ENCODE measurements at places on chromosomes 7 and 10.

DNA sequence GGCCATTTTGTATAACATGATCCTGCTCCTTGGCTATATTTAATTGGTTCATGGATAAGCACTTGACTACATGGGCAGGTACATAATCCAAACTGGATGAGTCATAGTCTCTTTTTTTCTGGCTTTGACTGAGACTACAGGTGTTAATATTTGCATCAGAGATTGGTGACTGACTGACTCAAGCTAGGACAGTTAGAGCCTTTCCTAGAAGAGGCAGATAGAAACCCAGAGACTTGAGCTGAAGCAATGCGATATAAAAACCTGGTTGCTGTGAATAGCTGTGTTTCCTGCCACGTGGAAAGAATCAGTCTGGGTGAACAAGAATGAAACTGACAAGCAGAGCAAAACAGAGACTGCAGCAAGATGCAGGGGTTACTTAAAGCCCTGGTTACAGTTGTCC lies 81.0 kb downstream of the SAMD9 start:
- DNase-seq, result no peak

DNA sequence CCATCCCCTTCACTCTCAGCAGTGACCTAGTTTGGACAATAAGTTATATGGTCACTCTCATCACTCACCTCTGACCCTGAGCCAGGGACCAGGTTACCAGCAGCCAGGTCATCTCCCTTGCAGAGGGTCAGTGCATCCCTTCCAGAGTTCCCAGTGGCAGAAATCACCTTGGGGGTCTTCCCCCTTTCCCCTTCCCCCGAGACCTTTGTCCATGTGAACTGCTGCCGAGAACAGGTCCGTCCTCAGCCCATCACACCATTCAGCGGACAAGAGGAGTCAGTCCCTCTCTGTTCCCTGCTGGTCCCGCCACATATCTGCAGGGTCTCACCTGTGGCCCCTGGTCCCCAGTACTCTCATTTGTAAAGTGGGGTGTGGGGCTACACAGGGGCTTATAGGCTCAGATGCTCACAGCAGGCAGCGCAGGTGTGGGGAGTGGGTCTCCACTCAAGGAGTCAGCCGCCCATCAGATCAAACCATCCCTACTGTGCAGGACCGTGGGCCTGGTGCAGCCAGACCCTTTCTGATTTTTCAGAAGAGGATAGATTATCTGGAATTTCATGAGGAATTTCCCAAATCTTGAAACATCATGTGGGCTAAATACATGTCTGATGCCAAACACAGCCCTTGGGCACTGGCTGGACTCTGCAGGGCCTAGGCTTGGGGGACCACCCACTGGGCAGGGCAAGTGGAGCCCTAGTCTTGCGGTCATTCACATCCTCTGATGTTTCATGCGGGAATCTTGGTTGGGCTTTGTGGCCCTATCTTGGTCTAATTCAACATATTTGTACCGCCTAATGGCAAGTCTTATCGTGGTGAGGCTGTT lies 6.5 kb downstream of the DEPP1 start:
- no peak for DNase-seq

- no peak for DNase-seq
These were observed 153.4 kb downstream of the SORCS1 start for GRCh38 chr10:107011105-107011504.

- DNase-seq, result no peak
These were observed 301.5 kb upstream of the CACNA2D1 start for GRCh38 chr7:82745117-82745516.

- DNase-seq, result no peak
These were observed 102.0 kb downstream of the FAM53B start for GRCh38 chr10:124642088-124642710.

DNA sequence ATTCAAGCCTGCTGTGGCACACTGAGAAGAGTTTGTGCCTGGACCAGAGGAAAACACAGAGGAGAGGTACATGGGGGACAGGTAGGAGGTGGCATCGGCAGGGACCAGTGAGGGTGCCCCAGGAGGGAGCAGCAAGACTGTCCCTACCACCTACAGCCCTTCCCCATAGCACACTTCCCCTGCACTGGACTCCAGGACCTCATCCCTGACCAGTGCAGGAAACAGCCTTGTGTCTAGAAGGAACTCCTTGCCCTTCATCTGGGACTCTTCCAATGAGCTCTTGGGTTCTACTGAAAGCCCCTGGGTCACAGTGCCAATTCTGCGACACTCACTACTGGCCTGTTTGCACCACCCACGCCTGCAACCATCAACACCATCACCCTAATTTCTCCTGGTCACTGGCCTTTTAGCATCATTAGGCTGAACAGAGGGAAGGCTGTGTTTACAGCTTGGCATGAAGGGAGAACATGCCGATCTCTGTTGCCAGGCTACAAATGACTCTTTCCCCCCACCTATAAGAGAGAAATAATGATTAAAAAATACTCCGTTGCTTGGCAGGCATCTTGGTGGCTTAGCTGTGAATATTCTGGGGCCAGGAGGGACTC lies 371.9 kb upstream of the ZMIZ1 start:
- no peak for DNase-seq

DNA sequence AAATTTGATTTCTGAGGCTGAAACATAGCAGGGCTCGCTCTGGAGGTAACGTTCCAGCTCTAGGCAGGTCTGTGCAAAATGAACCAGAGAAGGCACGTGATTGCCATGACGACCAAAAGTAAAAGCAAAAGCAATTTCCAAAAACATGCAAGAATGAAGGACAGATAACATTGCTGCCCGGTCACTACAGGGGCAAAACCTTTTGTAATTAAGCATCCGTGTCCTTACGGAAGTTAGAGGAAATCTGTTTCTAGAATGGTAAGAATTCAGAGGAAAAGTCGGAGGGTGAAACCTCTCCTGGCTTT lies 2.9 kb downstream of the KLF6 start:
- DNase-seq, result no peak

DNA sequence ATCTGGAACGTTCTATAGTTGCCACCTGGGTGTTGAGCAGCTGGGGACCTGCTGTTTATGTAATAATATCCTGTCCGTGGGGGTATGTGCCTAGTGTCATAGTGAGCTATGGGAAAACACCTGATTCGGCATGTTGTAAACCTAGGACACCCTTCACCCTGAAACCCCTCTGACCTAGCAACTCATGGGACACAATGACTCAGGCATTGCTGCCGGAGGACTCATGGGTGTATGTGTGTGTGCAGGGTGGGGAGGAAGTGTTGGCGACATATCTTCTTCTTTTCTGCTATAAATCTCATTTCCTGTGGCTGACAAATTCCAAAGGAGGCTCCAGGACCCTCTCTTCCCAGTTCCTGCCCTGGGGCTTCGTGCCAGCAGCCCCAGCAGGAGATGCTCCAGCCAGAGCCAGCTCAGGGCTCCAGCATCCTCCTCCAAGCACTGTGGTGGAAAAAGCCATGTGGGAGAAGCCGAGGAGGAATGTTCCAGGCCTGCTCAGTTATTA lies 77.0 kb upstream of the PODXL start:
- no peak for DNase-seq

- DNase-seq, result no peak
These were observed 395.8 kb upstream of the ZMIZ1 start for GRCh38 chr10:78672918-78673317.

- DNase-seq, result no peak
These were observed 34.2 kb downstream of the ADRB1 start for GRCh38 chr10:114077815-114078219.

GRCh38 chr7:10312942-10313341 lies 660.7 kb upstream of the PHF14 start:
- DNase-seq, result no peak
